ENCODE measurements at places on chromosomes 16 and 17. TPM values are rescaled to one million over a fixed set of nuclear protein-coding genes. Genes with fewer than 3 reads are reported as not detected.
A peak's percentile ranks its signal among the peaks of the same experiment; 100 is the strongest.

PRSS36 gene
- total RNA-seq = 3.7 TPM

GRCh38 chr17:60754057-60754604, 76.5 kb downstream of the BCAS3 start:
- H3K4me3 ChIP-seq = no peak overlapping the region
- no peaks in the 10 kb centered on the region for H3K27me3 ChIP-seq
- H3K4me1 ChIP-seq = no peaks in the 10 kb centered on the region
- DNase-seq = no peak

GRCh38 chr16:30096105-30096861, at the start of gene YPEL3:
YPEL3 (minus strand) TSS chr16:30096213; CDS start chr16:30095482, 731 bp downstream.
- H3K36me3 ChIP-seq = peaks cover 12% of the 10 kb centered on the region
- no peaks in the 10 kb centered on the region for H3K27me3 ChIP-seq
- peak within 1 kb of the TSS; percentile 48 for H3K4me3 ChIP-seq
- peak; percentile 96 for DNase-seq
- peaks cover 39% of the 10 kb centered on the region for H3K4me1 ChIP-seq
- H3K27ac ChIP-seq = peak within 1 kb of the TSS; percentile 88

MBTPS1 gene
- total RNA-seq = 126 TPM

DNA sequence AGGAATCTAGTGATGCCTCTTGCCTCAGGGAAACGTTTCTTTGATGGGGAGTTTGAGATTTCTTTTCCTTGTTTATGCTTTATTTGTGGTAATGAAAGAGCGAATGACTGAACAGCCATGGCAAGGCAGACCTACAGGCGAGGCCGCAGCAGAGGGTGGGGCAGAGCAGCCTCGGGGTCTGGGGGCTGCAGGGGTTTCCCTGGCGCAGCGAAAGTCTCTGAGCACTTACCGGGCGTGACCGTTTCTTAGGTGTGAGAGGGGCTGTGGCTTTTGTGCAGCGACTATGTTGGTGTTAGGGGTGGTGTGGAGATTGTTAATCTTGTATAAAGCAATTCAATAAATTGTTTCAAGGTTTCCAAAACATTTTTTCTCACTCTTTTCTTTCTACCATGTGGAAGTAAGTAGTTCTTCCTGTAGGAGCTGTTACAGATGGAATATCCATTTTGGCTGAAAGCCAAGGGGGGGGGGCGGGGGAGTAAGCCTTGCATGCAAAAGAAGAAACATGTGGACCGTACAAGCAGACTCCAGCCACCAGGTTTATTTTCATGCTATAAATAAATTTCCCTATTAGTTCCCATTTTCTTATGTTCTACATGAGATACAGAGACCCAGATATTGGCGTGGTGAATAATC, 34.8 kb downstream of the UBN1 start:
- H3K4me1 ChIP-seq = peaks cover 7% of the 10 kb centered on the region
- H3K4me3 ChIP-seq = no peak overlapping the region
- peak overlapping the region; percentile 20 for H3K27ac ChIP-seq
- H3K27me3 ChIP-seq = no peaks in the 10 kb centered on the region

TOP2A gene
- 2.0 TPM for total RNA-seq

UNC45B gene
- not detected for total RNA-seq

- H3K4me3 ChIP-seq = no peak overlapping the region
- H3K36me3 ChIP-seq = no peaks in the 10 kb centered on the region
- H3K27ac ChIP-seq = no peak overlapping the region
- H3K27me3 ChIP-seq = no peaks in the 10 kb centered on the region
These were observed 75.0 kb downstream of the USP22 start for GRCh38 chr17:20967776-20968175.

KRT17 gene
- not detected for total RNA-seq

GRCh38 chr16:75491876-75492275, 3.4 kb downstream of the CHST6 start:
- no peaks in the 10 kb centered on the region for H3K36me3 ChIP-seq
- no peak overlapping the region for H3K27ac ChIP-seq
- H3K4me3 ChIP-seq = no peak overlapping the region
- H3K27me3 ChIP-seq = no peaks in the 10 kb centered on the region
- no peak for DNase-seq
- peaks cover 9% of the 10 kb centered on the region for H3K4me1 ChIP-seq

KRT23 gene
- total RNA-seq = not detected

SULT1A4 gene
- 3.9 TPM for total RNA-seq

EVI2A gene
- 0.71 TPM for total RNA-seq

HOXB3 gene
- 3.3 TPM for total RNA-seq

DNA sequence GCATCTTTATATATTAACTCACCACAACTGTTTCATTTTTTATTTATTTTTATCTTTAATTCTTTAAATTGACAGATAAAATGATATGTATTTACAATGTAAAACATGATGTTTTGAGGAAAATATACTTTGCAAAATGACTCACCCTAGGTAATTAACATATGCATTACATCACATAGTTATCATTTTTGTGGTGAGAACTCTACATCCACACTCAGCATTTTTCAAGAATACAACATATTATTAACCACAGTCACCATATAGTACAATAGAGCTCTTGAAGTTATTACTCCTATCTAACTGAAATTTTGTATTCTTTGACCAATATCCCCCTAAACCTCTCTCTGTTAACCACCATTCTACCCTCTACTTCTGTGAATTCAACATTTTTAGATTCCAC, 194.7 kb upstream of the KIF2B start:
- DNase-seq = no peak
- no peak overlapping the region for H3K4me3 ChIP-seq
- H3K4me1 ChIP-seq = no peaks in the 10 kb centered on the region
- H3K27ac ChIP-seq = no peak overlapping the region
- no peaks in the 10 kb centered on the region for H3K27me3 ChIP-seq

All from thyroid gland (tissue), 4 donors.